ENCODE measurements at places on chromosomes 5 and 9. TPM values are rescaled to one million over a fixed set of nuclear protein-coding genes. Genes with fewer than 3 reads are reported as not detected.

- no peak for DNase-seq
These were observed 1.9 kb downstream of the TEX53 start for GRCh38 chr9:114655689-114656088.

DNA sequence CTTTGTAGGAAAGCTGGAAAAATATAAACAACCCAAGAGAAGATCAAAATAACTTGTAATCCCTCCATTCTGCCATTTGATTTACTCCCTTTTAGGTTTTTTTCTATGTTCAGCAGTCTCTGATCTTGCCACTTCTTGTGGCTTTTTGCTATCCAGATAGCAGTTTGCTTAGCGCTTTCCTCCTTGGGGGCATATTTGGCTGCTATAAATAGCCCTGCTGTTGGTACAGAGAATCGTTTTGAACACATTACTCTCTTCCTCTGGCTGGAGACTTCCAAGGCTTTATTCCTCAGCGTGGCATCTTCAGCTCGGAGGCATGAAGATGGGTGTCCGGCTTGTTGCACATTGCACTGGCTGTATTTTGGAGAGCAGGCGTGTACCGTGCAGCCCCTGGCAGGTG, 38.6 kb downstream of the HMCN2 start:
- DNase-seq: peak; percentile 42

DNA sequence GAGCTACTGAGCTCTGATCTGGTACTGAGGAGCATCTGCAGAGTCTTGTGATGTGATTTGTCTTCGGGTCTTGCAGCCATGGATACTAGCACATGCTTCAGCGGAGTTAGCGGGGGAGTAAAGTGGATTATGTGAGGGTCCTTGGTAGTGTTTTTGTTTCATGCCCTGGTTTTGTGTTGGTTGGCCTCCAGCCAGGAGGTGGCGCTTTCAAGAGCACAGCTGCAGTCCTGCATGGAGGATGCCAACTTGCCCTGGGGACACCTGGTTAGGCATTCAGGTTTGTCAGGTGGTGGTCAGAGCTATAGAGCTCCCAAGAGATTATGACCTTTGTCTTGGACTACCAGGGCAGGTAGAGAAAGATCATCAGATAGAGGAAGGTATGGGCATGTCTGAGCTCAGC, 185.8 kb upstream of the CDH6 start:
- no peak for DNase-seq

GRCh38 chr5:94268226-94268625, 350.2 kb downstream of the KIAA0825 start:
- DNase-seq: no peak

GRCh38 chr5:39394946-39395345, 29.8 kb downstream of the DAB2 start:
- no peak for DNase-seq

DNA sequence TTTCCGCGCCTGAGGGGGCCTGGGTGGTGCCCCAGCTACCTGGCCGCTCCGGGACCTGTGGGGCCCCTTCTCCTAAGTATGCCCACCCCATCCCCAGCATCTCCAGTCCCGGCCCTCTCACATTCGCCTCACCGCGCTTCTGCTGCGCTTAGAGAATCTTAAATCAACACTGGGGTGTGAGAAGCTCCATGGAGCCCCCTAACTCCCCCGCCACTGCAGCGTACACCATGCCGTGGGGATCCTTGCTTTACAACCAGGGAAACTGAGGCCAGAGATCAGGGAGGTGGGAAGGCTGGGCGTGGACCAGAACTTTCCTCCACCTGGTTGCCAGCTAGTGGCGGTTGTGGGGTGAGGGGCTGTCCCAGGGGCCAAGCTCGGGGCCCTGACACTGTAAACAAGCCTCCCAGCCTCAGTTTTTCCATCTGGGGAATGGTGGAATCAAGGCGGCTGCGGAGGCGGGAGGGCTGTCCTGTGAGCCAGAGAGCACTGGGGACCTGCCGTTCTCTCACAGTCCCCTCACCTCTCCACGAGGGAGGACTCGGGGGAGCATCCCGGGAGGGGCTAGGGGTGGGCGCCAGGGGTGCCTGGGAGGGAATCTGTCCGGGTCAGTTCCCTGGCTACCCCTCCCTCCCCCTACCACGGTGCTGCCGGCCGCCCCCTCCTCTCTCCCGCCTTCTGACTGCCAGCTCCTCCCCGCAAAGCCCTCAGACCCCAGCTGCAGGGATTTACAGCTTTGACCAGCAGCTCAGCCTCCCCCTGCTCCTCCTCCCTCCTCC, 161.2 kb downstream of the C9orf50 start:
- peak; percentile 58 for DNase-seq

DNA sequence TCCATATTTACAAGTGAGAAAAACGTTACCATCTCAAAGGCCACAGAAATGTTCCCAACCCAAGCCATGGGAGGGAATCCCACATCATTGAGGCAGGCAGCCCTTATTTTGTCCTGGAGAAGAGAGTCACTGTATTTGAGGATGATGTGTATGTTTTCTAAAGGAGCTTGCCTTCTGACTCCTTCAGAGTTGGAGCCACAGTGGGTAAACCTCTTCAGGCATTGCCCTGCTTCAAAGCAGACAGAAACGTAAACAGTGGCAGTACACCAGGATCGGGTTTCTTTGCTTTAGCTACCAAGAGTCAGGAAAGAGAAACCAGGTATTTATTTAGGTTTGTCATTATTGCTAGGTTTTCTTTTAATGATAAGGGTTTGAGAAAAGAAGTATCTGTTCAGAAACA, 45.7 kb downstream of the MUSK start:
- DNase-seq: no peak

GRCh38 chr9:37128051-37128450, 7.7 kb downstream of the ZCCHC7 start:
- no peak for DNase-seq

DNA sequence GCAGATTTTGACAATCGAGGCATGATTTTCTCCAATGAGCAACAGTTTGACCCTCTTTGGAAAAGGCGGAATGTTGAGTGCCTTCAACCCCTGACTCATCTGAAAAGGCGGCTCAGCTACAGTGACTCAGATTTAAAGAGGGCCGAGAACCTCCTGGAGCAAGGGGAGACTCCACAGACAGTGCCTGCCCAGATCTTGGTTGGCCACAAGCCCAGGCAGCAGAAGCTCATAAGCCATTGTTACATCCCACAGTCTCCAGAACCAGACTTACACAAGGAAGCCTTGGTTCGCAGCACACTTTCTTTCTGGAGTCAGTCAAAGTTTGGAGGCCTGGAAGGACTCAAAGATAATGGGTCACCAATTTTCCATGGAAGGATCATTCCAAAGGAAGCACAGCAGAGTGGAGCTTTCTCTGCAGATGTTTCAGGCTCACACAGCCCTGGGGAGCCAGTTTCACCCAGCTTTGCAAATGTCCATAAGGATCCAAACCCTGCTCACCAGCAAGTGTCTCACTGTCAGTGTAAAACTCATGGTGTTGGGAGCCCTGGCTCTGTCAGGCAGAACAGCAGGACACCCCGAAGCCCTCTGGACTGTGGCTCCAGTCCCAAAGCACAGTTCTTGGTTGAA, 13.6 kb downstream of the PTPDC1 start:
- no peak for DNase-seq

DNA sequence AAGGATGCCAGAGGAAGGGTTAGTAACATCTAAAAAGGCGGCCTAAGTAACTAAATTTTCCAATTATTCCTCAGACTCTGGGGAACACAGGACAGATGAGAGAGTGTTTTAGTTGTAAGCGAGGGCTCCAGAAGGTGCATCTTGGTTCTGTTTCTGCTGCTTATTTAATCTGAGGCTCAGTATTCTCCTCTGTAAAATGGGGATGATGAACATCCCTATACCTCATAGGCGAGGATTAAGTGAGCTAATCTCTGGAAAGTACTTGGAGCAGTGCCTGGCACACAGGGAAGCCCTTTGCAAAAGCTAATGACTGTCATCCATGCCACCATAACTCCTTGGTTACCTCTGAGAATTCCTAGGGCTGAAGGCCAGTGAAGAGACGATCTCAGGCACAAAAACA, 59.0 kb downstream of the SHB start:
- DNase-seq: no peak

GRCh38 chr9:137370865-137371520, 52.0 kb downstream of the EXD3 start:
- peak; percentile 78 for DNase-seq

DNA sequence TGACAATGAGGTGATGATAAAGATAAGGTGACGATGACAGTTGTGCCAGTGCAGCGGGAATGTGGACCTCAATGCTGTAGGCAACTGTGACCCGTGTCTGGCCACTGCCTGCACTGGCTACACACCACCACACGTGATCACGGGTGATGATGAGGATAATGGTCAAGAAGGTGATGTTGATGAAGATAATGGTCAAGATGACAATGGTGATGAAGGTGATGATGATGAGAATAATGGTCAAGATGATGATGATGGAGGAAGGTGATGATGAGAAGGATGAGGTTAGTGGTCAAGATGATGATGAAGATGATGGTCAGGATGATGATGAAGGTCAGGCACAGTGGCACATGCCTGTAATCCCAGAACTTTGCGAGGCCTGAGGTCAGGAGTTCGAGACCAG, 30.7 kb upstream of the AIF1L start:
- no peak for DNase-seq

DNA sequence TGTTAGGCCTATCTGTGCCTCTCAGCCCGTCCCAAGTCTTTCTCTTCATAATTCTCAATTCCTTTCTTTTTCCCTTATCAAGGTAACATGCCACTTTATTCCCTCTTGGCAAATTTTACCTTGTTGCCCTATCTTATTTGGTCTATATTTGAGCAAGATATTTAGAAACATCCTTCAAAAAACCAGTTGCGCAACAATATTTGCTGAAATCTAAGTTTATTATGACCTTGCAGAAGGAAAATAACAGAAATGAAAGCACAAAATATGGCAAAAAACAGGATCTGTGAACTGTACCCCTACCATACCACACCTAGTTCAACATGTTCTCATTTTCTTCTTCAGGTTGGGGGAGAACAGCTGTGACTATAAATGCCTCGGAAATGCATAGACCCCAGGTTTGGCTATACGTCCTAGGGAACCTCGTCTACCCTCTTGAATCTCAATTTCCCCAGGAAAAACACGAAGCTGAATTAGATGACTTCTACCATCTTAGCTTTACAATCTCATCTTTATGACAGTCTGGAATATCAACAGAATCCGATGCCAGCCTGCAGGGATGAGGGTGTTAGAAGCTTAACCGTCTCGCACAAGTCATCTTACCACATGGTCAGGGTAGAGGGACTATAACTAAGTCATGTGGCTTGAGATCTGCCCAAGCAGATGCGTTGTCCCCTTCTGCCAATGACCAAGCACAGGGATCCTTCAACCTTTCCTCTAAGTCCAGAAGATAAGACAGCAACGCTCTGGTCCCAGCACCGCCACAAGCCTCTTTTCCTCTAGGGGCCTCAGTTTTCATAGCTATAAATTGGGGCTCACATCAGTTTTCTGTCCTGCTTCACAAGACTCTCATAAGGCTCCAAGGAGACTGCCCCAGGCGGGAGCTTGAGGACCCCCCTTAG, 1.3 kb downstream of the LCP2 start:
- no peak for DNase-seq

DNA sequence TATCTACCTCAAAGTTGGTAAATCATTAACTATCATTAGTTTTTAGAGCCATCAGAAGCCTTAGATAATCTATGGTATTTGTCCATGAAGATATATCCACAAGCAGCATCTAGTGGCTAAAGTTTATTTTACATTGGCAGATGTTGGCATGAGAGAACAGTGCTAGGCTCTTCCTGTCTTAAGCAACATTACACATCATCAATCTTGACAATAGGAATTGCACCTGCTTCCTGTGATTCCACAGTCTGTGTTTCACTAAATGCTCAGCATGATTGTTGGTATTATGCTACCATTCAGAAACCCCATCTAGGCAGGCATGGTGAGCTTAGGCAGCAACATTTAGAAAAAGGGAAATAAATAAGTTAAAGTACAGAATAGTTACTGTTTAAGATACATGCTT, 246.6 kb downstream of the SLCO4C1 start:
- DNase-seq: no peak

GRCh38 chr5:74367241-74367733, 273.2 kb downstream of the ENC1 start:
- DNase-seq: no peak

- no peak for DNase-seq
These were observed 32.6 kb upstream of the IRX4 start for GRCh38 chr5:1915316-1915715.

The MCIDAS gene
- not detected for total RNA-seq

The PCDHA6 gene
- 17.1 TPM for total RNA-seq

The PCA3 gene
- 0.82 TPM for total RNA-seq

The WNT8A gene
- total RNA-seq: 0.82 TPM

The MELK gene
- total RNA-seq: 8.2 TPM

The KLHL3 gene
- total RNA-seq: 13.0 TPM

The CNTNAP3 gene
- total RNA-seq: 29.3 TPM

The ROPN1L gene
- total RNA-seq: 1.2 TPM

The SEMA6A gene
- 15.5 TPM for total RNA-seq

The KCNN2 gene
- total RNA-seq: 29.8 TPM

The MSX2 gene
- 0.41 TPM for total RNA-seq

The HTR4 gene
- total RNA-seq: 1.2 TPM

Data from frontal cortex (tissue), 4 donors.